ENCODE measurements at places on chromosomes 2 and 18.

GRCh38 chr18:34835466-34835865, 125.4 kb downstream of the DTNA start:
- no peak for DNase-seq

- no peak for DNase-seq
Observed at GRCh38 chr18:42644729-42645131, 470.8 kb downstream of the RIT2 start.

GRCh38 chr2:210049831-210050230, 47.4 kb downstream of the RPE start:
- DNase-seq, result no peak

GRCh38 chr2:207308519-207309224, 142.9 kb upstream of the KLF7 start:
- no peak for DNase-seq

GRCh38 chr2:69250981-69251380, 136.0 kb downstream of the GFPT1 start:
- DNase-seq, result no peak

DNA sequence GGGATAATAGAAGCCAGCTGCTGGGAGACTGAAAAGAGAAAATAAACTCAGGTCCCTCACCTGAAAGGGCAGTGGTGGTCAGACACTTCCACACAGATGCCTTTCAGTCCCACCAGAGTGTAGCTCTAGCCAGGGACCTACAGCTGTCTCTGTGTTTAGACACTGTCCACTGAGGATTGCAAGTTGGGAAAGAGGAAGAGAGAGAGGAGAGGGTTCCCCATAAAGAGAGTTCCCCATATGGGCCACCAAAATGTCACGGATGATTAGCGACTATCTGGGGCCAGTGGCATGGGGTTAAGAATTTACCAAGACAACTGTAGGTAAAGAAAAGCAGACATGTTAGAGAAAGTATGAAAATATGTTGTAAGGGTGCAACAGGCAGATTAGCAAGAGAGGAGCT, 36.7 kb upstream of the SKA1 start:
- no peak for DNase-seq

DNA sequence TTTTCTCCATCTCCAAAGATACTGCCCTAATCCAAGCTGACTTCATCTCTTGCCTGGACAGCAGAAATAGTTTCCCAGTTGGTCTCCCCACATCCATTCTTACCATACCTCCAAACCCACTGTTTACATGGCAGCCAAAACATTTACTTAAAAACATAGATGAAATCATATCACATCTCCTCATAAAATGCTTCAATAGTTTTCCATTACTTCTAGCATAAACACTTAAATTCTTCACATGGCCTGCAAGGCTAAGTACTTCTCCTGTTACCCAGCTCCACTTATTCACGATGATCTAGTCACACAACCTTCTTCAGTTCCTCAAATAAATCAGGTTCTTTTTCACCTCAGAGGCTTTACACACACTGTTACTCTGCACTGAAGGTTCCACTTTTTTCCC, 185.8 kb upstream of the ACVR2A start:
- no peak for DNase-seq

DNA sequence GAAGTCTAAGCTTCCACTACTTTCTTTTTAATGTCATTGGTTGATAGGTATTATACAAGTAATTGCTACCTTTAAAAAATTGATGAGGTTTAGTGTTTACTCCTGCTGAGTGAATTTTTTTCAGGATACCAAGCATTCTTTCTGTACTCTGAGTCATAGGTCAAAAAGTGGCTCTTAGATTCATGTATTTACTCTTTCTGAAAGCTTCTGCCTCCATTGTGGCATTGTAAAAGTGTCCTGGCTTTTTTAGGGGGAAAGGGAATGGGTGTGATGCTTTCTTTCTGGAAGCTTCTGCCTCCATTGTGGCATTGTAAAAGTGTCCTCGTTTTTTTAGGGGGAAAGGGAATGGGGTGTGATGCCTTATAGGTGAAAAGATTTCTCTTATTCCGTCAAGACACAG, 286.5 kb downstream of the LPIN1 start:
- DNase-seq, result no peak

DNA sequence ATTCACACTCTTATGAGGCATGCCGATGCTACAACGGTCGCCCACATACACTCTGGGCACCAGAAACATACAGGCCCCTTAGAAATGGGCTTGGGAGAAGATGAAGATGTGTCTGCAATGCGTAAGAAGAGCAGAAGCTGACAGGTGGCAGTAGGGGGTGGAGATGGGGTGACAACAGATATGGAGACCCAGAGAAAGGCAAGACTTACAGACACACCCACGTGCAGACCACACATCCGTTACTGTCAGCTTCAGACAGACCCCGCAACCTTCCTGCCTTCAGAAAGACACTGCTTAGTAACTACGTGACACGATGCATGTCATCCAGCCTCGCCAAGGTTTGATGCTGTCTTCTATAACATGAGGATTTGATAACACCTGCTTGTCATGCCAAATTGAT, 89.5 kb downstream of the ZFP36L2 start:
- DNase-seq, result peak; percentile 46

DNA sequence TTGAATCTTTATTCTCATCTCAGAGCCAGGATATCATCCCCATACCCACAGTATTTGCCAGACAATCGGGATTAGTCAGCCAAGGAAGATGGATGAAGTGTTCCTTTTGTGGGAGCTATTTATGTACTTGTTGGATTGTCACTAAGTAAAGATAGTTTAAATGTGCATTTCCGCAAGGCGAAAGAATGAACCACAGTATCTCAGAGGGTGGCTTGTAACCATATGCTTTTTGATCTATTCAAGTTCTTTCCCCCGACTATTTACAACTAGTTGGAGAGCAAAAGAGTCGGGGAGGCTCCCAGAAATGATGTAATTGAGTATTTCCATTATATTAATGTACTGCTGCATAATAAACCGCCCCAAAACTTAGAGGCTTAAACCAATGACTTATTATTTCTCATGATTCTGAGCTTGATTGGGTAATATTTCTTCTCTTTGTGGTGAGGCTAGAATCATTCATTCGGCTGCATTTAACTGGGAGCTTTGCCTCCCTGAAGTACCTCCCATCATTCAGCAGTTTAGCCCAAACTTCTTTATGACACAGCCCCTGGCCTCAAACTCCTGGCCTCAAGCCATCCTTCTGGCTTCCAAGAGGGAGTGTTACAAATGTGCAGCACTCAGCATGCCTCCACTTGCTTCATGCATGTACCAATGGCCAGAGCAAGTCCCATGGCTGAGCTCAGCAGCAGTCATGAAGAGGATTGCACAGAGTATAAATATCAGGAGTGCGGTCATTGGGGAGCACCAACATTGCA, 423.7 kb downstream of the METTL4 start:
- DNase-seq, result no peak

- no peak for DNase-seq
Observed at GRCh38 chr2:231176066-231176465, 22.4 kb upstream of the ARMC9 start.

- no peak for DNase-seq
Observed at GRCh38 chr2:238378230-238379095, 48.3 kb upstream of the ASB1 start.

- no peak for DNase-seq
Observed at GRCh38 chr18:394987-395362, 105.5 kb downstream of the COLEC12 start.

- DNase-seq, result no peak
Observed at GRCh38 chr2:216031960-216032689, 18.8 kb upstream of the MREG start.

DNA sequence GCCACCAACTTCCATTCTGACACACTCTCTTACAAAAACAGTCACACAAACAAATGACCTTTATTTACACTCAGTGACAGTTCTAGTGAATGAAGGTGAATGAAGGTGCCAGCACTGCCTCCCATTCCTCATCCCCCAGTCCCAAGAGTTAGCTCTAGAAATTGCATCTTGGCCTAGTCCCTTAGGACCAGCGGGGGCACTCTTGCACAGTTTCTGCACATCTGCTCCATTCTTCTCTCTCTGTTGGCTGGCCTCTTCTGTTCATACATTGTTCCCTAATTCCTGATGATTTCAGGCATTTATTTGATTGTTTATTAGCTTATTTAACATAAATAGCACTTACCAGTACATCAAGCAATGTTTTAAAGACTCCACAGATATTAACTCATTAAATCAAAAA, 30.9 kb downstream of the GAREM1 start:
- DNase-seq, result no peak

GRCh38 chr18:11136241-11136640, 13.1 kb downstream of the PIEZO2 start:
- no peak for DNase-seq

DNA sequence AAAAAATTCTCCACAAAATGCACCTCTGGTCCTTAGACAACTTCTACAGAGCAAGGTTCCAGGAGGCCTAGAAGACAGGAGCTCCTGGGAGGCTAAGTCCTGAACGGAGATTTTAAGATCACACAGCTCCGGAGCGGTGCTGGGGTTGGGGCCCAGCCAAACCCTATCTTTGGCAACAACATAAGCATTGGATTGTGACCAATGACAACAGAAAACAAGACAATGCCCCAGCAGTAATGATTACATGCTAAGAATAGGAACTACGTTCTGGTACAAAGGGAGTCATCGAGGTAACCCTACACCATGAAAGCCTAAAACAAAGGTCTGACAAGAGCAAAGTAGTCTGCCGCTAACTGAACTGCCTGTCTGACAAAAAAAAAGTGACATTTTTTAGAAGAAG, 171.2 kb downstream of the CMPK2 start:
- DNase-seq, result no peak

DNA sequence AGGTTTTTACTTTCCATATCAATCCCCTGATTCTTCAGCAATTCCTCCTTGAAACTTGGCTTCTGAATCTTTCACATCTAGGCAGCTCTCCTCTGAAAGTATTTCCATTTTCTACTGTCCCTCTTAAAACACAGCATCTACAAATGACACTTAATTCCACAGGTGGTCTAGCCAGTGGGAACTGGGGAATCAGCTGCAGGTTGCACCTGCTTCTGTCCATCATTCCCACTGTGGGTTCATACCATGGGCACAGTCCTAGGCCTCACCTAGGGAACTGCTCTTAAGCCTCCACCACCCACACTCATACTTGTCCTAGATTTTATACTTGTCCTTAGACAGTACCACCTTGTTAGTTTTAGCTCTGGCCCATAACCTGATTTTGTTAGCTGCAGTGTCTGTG, 2.2 kb downstream of the LOXL3 start:
- DNase-seq, result no peak

- no peak for DNase-seq
Observed at GRCh38 chr2:98016908-98017670, 21.3 kb upstream of the TMEM131 start.

DNA sequence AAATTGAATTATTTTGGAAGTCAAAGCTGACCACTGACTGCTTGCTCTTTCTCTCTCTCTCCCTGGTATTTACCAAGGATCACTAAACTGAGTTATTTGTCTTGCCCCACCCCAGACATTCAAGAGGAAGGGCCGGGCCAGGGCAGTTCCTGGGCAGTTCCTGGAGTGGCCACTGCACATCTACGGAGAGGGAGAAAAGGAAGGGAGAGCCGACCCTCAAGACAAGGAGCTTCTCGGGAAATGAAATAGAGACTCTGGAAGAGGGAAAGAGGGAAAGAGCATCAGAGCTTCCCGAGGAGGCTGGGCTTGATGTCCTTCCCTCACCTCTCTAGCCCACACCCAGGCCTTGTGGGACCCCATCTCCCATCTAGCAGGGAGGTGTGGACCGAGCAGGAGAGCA, 83.1 kb downstream of the SEPTIN10 start:
- no peak for DNase-seq

- no peak for DNase-seq
Observed at GRCh38 chr2:149562324-149562723, 25.3 kb downstream of the MMADHC start.

DNA sequence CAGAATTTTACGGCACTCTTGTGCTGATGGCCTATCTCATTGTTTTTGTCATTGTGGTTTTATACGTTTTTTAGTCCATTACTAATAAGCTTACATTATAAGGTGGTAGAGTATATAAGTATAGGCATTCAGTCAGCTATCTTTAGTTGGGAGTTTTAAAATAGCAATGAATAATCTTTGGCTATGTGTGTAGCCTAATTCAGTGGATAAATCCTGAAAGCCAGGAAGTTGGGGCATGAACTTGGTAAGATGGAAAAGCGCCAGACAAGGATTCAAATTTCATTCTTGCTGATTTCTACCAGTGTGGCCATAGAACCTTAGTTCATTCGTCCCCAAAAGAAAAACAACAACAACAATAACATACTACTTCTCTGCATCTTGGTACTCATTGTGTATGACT, 31.2 kb downstream of the EPC2 start:
- DNase-seq, result no peak

- no peak for DNase-seq
Observed at GRCh38 chr2:42839809-42840501, 47.6 kb upstream of the HAAO start.

GRCh38 chr2:3217646-3218045, 160.0 kb downstream of the EIPR1 start:
- no peak for DNase-seq

GRCh38 chr2:239328351-239329191, 72.2 kb downstream of the HDAC4 start:
- DNase-seq, result no peak

- DNase-seq, result no peak
Observed at GRCh38 chr2:220219371-220219770, 591.9 kb downstream of the SLC4A3 start.

GRCh38 chr2:105645031-105645937, 99.4 kb upstream of the NCK2 start:
- DNase-seq, result no peak

DNA sequence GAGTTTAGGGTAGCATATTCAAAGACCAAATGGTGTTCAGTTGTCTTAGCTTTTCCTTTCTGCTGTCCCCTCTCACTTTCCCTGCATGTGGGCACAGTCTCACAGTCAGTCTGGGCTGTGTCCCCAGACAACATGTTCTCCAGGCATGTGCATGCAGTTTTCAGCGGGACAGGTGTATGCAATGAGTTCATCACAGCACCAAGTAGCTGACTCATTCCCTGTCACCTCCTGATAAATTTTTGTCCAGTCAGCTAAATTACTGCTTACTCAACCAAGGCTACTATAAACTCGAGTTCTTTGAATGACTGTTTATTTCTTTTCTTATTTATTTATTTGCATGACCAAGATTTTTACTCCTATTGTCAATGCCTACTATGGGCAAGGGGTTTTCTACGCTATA, 148.8 kb upstream of the CDH19 start:
- no peak for DNase-seq

GRCh38 chr2:123419976-123420375, 605.1 kb upstream of the CNTNAP5 start:
- DNase-seq, result no peak

GRCh38 chr2:149075853-149076252, 37.4 kb downstream of the LYPD6B start:
- no peak for DNase-seq

GRCh38 chr2:33719067-33719466, 120.0 kb upstream of the FAM98A start:
- DNase-seq, result no peak
